CD4-positive, alpha-beta T cell treated with Interferon gamma for 1 hour (primary cell): ENCODE measurements at places on chromosomes 5 and 9.

DNA sequence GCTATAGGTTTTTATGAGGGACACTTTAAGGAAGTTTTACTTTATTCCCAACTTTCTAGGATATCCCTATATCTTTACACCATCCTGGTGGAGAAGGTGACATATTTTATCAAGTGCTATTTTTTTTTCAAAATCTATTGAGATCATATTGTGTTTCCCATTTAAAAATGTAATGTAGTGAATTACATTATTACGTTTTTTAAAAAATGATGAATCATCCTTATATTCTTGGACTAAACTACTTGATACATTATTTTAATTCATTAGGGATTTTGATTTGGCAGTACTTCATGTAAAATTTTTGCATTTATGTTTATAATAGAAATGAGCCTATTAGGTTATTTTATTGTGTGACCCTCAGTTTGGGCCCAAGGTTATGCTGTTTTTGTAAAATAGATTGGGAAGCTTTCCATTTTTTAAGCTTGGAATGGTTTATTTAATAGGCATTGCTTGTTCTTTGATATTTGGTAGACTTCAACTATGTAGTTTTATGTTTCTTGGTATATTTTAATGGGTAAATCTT, 4.1 kb downstream of the TMEM38B start:
- DNase-seq = no peak

DNA sequence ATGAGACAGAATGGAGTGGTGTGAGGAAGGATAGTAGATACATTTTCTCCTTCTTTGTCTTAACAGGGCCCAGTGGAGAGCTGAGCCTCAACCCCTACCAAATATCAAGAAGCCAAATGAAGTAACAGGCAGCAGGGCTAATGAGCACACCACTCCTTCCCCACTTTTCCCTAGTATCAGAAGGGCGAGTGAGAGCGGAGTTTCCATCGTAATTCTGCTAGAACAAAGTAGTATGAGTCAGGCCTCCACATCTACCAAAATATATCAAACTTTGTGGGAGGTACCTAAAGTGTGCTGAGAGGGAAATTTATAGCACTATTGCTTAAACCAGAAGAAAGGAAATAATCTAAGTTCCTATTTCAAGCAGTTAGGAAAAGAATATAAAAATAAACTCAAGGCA, 769.0 kb upstream of the RGMB start:
- no peak for DNase-seq

GRCh38 chr9:27154908-27155307, 45.9 kb downstream of the TEK start:
- DNase-seq = no peak

DNA sequence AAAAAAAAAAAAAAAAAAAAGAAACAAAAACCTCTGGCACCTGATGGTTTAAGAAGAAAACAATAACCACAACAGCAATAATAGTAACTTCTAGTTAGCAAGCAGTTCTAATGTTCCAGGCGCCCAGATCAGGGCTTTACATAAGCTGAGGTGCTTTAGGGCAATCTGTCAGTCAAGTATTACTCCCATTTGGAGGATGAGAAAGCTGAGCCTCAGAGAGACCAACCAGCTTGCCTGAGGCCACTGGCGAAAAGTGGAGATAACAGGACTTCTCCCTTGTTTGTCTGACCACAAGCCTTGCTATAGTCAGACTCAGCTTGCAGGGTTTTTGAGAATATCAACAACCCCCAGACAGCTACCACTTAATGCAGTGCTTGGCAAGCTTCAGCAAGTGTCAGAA, 83.5 kb upstream of the BOD1 start:
- DNase-seq = no peak

GRCh38 chr5:80216096-80216495, 39.8 kb downstream of the SERINC5 start:
- no peak for DNase-seq

- peak; percentile 64 for DNase-seq
Measured at GRCh38 chr5:180069589-180070247, 1.8 kb downstream of the RNF130 start.

DNA sequence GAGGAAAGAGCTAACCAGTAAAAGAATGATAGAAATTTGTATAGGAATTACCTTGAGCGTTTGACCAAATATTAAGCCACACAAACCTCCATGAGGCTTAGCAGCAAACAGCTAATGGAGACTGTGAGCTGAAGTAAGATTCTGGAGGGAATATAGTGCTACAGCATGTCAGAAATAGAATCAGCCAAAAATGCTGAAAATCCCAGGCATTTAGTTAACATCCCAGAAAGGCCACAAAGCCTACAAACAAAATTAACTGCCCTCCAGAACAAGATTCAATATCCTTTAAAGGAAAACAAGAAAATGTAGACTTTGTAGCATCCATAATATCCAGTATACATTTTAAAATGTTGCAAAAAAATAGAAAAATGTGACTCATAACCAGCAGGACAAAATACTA, 257.8 kb upstream of the TUSC1 start:
- DNase-seq = no peak
